Inflammatory macrophage treated with lipopolysaccharide for 4 hours (primary cell): ENCODE measurements at places on chromosomes 3 and 15.

GRCh38 chr15:69154684-69155083, 5.8 kb upstream of the GLCE start:
- DNase-seq = peak; percentile 56

DNA sequence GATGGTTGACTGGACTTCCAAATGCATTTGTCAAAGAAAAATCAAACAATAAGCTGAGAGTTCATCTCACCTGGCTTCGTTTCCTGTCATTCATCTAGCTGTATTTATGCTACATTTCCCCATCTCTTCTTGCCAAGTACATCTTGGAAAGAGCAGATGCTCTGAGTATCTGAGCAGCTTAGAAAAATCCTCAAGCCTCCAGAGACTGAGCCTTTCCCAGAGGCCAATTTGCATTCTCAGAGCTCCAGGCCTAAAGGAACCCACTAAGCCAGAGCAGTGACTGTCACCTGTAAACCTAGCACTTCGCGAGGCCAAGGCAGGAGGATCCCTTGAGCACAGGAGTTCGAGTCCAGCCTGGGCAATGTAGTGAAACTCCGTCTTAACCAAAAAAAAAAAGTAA, 100.5 kb downstream of the XXYLT1 start:
- no peak for DNase-seq

DNA sequence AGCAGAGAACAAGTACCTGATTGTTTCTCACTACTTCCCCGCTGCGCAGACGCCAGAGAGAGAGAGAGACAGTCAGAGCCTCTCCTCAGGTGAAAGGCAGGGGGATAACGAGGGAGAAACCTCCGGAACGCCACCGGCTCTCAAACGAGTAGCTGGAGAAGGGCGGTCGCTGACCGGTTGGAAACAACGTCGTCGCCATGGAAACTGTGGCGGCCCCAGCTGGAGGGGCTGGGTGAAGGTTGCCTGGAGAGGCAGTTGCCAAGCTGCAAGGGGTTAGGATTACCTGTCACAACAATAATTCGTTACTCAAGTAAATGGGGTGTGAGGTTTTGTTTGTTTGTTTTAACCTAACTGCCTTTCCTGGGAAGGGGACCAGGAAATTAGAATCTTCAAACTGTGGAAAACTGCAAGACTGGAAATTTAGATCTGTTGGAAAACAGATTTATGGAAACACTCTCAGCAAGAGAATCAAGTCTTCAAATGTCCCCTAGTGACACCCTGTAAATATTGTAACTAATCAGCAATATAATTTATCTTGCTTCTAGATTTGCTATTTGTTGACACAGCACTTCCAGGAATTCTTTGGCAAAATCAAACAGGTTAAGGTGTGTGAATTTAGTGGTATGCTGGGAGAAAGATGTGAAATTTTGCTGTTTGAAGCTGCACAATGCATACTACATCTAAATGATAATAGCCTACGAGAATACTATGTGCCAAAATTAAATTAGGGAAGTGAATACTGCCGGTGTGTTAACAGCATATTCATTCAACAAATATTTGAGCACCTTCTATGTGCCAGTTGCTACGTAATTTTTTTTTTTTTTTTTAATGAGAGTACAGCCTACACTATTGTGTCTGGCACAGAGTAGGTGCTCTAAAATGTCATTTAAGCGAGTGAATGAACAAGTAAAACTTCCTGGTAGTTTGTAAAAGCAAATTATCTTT, at the start of gene DNAH12:
TSS of gene DNAH12 (minus strand) at position 164 of the 945 bp plus-strand sequence. CDS start 1,474 bp downstream, outside the sequence.
- DNase-seq = no peak

- DNase-seq = no peak
Measured at GRCh38 chr3:112047264-112047663, 12.7 kb downstream of the TMPRSS7 start.

GRCh38 chr3:48859206-48859605, 11.5 kb upstream of the PRKAR2A start:
- DNase-seq = peak; percentile 60

DNA sequence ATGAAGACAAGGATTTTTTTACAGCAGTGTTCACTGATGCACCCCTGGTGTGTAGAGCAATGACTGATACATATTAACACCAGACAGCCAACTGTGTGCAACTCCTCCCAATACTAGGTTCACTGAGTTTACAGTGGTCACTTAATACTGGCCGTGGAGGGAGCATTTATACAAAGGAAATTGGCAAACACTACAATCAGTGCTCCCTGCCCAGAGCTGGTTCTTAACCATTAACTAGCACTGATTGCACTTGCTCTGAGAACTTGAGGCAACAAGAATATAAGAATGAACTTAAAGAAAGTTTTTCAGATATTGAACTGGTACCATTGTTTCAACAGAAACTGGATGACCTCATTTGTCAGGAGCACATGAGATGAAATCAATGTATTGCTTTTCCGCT, 110.6 kb downstream of the MAGI1 start:
- DNase-seq = no peak

DNA sequence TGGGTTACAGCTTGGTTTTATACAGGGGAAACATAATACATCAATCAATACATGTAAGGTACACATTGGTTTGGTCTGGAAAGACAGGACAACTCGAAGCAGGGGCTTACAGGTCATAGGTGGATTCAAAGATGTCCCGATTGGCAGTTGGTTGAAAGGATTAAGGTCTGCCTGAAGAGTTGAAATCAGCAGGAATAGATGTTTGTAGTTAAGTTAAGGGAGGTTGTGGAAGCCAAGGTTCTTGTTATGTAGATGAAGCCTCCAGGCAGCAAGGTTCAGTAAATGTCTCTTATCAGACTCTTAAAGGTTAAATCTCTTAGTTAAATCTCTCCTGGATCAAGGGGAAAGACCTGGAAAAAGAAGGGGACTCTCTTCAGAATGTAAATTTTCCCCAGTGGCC, 58.4 kb upstream of the MINAR1 start:
- DNase-seq = no peak

GRCh38 chr3:186361762-186362536, at the start of gene DGKG:
DGKG (minus strand) TSS chr3:186362234; CDS start chr3:186320459, 41,775 bp downstream.
- peak; percentile 70 for DNase-seq

GRCh38 chr15:98900356-98900755, 107.2 kb downstream of the PGPEP1L start:
- DNase-seq = no peak

GRCh38 chr3:139771331-139771730, 93.6 kb upstream of the NMNAT3 start:
- DNase-seq = no peak

GRCh38 chr3:129606636-129607390, at the start of gene PLXND1:
PLXND1 (minus strand) TSS chr3:129606676; CDS start chr3:129606639, 37 bp downstream.
- peak; percentile 73 for DNase-seq

DNA sequence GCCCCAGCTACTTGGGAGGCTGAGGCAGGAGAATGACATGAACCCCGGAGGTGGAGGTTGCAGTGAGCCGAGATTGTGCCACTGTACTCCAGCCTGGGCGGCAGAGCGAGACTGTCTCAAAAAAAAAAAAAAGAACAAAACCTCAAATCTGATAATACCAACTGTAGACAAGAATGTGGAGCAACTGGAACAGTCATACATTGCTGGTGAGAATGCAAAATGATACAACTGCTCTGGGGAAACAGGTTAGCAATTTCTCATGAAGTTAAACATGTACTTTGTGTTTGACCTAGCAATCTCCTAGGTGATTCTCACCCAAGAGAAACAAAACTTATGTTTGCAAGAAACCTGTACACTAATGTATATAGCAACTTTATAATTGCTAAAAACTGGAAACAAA, 4.4 kb upstream of the VHL start:
- no peak for DNase-seq

DNA sequence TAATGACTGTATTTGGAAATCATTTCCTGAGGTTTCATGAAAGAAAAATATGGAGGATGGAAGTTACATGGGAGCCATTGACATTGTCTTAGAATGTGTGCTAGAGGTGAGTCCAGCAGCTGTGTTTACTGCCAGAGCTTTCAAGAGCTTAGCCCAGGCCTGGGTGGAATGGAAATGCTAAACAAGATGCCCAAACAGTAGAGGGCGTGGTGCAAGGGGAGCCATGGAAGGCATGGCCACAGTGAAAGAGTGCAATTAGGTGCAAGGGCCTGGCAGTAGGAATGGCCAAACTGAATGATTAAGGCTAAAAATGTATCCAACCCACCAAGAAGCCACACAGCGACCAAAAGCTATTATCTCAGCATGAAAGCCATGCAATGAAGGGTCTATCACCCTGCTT, 257.7 kb upstream of the NR2F2 start:
- DNase-seq = no peak

DNA sequence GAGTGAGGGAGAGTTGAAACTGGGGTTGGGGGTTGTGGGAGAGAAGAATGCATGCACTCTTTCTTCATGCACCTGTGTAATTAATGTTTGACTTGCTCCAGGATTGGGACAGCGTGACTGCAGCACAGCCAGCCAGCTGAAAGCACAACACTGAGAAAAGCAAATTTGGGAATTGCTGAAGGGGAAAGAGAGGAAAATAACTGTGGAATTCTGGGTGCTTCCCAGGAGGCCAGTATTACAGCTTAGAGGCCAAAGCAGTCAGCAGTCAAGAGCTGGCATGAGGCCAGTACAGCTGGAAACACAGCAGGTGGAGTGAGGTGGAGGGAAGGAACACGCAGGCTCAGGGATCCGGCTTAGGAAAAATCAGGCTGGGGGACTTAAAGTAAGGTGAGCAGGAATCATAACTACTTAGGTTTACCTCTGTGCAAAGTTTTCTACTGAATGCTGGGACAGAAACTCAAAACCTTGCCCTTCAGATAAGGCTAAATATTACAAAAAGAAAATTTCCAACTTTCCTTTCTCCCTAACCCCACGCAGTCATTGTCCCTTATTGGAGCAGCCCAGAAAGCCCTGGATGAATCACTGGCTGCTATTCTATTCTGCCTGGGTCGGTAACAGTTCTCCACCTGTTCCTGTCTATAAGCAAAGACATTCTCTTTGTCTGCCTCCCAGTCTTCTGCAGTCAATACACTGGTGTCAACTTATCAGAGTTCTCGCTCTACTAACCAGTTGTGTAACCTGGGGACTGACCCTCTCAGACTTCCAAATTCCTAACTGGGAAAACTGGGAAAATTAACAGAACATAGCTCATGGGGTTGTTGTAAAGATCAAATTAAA, 167.2 kb downstream of the MAGI1 start:
- no peak for DNase-seq

DNA sequence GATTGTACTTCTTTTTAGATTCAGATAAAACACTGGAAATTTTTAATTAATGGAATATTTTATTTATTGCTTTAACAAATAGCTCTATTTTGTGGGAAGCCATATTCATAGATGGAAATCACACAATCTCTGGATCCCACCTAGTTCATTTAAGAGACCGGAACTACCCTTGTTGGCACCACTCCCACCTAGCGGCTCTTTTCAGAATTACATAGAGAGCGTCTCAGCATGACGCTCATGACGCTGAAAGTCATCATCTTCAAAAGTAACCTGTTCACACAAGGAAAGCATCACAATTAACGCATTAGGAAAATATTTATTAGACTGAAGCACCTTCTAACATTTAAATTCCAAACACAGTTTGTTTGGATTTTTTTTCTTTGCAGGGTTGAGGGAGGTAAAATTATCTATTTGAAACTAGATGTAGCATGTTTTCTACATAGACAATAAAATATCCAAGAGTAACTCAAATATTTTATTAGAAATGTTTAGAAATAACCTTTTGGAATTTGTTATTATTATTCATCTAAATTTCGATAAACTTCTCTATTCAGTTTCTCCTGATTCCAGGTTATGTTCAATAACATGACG, 214.9 kb upstream of the ARRDC4 start:
- DNase-seq = peak; percentile 24

DNA sequence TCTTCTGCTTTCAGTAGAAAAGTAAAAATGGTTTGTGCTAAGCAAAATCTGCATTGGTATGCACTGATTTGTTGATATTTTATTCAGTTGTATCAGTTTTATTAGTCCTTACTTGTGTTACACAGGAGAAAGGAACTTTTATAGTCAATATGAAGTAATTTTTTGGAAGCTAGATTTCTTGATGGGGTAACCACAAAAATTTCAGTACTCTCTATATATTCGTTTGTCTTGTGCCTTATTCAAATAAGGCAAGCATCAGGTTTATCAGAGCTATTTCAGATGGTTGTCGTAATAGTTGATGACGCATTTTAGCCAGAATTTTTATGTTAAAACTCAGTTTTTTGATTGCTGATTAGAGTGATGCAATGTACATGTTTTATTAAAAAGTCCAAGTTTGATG, 50.7 kb upstream of the NIPA1 start:
- DNase-seq = no peak

GRCh38 chr3:131031660-131032059, 5.0 kb downstream of the NEK11 start:
- DNase-seq = no peak

- peak; percentile 84 for DNase-seq
Measured at GRCh38 chr3:194573680-194574437, 59.4 kb downstream of the TMEM44 start.

DNA sequence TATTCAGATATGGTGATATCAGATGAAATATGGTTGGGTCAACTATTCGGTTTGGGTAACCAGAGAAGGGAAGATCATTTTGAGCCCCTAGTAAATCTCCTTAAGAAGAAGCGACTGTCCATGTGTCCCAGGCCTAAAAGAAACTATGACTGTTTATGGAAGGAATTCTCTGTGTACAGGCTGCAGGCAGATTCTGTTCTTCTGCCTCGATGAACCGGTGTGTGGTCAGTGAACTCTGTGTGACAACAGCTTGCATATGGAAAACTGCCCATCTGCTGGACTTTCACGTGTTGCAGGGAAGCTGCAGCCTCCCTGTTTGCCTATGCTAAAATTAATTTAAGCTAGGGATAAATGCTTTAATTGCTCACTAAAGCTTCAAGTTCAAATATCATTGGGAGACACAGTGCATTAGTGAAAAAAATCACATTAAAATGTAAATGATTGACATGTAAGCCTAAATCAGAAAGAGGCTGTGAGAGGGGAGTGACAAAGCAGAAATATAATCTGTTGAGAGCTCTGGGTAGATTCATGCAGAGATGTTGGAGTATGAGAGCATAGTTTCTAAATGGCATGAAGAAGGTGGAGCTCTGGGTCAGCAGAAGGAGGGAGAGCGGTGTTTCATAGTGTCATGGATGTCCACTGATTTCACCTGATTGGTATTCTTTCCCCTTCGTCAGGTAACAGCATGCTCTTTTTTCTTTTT, 65.4 kb upstream of the PFN2 start:
- DNase-seq = no peak
